Stimulated activated CD8-positive, alpha-beta memory T cell treated with anti-CD3 and anti-CD28 coated beads, Interleukin-15, amount 100 ng/mL, for 4 hours (primary cell): ENCODE measurements at places on chromosomes 3 and 15.

DNA sequence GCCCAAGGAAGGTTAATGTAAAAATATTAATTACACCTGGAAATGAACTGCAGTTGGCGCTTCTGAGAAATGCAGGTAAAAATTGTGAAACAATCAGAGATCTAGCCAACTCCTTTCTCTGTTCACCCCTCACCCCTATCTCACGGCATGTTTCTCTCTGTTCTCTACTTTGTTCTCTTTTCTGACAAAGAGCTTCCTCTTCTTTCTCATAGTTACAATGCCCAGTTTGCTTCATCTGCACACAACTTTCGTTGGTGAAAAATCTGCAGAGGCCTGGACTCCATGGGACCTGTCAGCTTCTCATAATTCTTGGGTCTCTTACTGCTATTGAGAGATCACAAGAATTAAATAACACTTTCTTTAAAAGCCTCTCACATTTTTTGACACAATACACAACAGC is 212.9 kb upstream of the LRRN1 start:
- no peak for DNase-seq

DNA sequence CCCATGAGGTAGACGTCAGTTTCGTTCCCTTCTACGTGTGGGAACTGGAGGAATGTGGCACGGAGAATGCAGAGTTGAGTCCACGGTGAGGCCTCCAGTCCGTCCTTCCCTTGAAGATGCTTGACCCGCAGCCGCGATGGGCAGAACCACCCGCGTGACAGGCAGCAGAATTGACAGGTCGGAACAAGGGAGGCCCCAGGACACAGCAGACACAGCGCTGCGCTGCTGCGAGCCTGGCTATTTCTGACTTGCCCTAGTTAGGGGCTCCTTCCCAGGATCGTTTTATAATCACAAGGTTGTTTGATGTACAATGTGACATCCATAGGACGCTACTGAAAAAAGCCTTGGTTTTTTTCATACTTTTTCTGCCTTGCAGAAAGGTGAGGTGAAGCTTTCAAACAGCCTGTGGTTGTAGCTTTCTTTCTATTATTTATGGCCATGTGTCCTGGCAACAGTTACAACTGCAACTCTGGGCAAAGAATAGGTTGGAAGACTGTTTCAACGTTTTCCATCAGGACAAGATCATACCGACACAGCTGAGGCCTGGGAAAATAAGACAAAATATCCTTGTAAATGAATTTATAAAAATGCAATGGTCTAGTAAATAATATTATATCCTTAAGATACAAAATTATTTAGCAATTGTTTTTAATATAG is 9.6 kb upstream of the TMEM41A start:
- no peak for DNase-seq

DNA sequence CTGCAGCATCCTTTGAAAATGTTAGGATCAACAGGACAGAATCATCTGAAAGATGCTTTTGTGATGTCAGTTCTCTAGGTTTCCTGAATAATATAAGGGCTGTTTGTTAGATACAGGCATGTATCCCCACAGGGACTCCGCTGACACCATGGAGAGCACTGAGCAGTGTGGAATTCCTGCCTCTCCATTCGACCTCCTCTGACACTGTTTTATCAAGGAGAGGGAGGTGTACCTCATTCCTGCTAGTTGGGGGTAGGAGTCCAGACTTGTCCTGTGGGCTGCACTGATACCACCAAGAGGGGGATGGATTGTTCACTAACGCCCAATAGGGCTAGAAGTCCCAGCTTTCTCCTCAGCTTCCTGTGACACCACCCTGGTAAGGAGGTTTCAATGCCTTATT is 46.6 kb downstream of the LARS2 start:
- no peak for DNase-seq

DNA sequence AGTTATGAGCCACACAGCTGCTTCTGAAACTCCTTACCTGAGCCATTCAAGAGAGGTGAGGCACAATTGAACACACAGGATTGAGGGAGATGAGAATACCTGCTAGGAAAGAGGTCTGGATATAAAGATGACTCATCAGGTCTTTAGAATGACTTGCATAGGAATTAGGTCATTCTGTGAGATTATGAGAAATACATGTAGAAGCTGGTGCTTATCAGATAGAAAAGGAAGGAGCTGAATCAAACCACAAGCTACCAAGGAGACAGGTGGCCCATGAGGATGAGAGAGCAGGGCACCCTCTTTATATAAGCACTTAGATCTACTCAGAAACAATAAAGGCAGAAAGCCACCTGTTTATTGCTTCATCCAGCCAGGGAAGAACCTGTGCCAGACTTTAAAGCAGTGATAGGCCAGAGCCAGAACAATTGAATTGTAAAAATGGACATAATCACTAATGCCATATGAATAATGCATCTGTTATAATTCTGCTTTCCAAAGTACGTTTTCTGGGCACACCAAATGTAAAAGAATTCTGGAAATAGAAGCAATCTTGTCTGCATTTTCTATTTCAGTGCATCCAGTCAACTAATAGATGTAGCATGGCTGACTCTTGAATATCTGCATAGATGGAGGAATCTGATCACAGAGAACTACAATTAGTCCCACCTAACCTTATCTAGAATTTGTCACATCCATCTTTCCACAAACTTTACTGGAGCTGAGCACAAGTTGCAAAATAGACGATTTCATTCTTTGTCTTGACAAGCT is 74.9 kb downstream of the PIK3R4 start:
- no peak for DNase-seq

DNA sequence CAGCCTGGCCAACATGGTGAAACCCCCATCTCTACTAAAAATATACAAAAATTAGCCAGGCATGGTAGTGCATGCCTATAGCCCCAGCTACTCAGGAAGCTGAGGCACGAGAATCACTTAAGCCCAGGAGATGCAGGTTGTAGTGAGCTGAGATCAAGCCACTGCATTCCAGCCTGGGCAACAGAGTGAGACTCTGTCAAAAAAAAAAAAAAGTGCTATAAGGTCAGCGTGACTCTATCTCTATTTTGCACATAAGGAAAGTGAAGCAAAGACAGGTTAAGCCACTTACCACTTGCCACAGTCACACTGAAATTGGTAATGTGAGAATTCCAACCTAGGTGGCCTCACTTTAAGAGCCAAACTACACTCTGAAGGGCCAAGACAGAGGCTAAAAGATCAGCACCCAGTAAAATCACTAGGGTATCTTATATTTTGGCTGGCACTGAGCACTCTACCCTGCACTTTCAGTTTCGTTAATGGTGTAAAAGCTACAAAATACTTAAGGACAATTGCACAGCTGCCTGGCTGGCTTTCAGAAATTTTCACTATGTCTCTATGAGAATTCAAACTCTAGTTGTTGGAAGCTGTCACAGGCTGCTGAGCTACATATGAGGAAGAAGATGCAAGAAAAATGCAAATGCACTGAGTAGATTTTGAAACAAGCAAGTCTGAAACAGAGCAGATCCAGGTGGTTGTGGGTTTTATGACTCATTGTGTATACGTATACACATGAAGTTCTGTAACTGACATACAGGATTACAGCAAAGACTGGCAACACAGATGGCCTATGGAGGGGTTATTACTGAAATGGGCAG is 32.7 kb downstream of the TRANK1 start:
- no peak for DNase-seq

- DNase-seq: no peak
These were observed 391.0 kb downstream of the MECOM start for GRCh38 chr3:169272532-169272931.

DNA sequence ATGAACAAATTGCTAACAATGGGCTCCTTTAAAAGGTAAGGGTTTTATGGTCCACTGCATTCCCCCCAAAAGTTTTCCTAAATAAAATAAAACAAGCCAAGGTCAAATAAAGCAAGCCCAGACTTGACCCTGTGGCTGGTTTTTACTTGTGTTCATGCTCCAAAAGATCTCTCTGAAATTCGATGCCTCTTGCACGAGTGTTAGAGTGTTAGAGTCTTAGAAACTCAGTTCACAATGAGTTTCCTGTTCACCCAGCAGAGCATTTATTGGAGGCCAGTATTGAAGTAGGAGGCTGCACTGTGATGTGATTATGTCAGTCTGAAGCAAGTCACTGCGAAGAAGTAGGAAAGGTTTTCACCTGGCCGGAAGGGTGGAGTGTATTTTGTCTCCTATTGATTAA is 59.9 kb upstream of the LRTM1 start:
- DNase-seq: no peak
